Fibroblast of lung (primary cell): ENCODE measurements at places on chromosomes 6 and 20. TPM values are rescaled to one million over a fixed set of nuclear protein-coding genes. Genes with fewer than 3 reads are reported as not detected.

The SLC22A7 gene
- total RNA-seq: not detected in 2 replicates

The GABRR2 gene
- total RNA-seq: 0.17 and 0.26 TPM in 2 replicates

GRCh38 chr6:144737998-144738397 is 452.9 kb downstream of the UTRN start:
- no peak for DNase-seq

GRCh38 chr6:26439151-26440125 is 866 bp upstream of the BTN3A3 start:
- no peak for DNase-seq

DNA sequence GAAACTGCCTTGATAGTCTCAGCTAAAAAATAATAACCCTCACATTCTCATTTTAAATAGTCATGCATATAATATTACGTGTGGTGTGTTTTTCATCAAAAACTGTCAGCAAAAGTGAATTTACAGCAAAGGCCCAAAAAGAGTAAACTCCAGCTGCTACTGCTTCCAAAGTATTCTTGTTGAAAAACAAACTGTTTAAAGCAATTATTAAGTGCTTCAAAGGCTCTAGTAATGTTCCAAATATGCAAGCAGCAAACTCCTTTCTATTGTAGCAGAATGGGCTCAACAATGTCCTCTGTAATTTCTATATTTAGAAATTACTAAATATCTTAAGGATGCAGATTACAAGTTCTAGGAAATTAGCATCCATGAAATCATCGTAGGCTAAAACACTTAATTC is 280.0 kb upstream of the TBX18 start:
- DNase-seq: no peak

DNA sequence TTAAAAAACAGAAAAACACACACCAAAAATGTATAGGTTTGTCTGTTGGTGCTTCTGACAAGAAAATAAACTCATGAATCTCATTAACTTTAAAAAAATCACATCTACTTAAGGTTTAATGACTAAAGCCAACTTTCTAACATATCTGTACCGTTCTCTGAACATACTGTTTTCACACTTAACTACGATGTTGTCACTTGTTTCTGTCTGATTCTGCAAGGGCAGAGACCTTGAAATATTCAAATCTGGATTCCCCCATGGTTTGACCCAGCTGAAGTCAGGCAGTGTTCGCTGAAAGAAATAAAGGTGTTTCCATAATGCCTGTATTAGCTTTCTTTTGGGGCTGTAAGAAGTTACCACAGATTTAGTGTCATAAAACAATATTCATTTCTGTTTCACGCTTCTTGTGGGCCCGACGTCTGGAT is 2.7 kb upstream of the ASXL1 start:
- no peak for DNase-seq

DNA sequence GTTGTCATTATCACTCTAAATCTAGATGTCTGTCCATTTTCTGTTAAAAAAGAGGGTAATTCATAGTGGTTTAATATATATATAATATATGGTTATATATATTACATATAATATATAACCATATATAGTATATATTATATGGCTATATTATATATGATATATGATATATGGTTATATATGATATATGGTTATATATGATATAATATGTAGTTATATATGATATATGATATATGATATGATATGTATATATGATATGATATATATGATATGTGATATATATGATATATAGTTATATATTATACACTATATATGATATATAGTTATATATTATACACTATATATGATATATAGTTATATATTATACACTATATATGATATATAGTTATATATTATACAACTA is 8.6 kb downstream of the OR2A4 start:
- DNase-seq: no peak

DNA sequence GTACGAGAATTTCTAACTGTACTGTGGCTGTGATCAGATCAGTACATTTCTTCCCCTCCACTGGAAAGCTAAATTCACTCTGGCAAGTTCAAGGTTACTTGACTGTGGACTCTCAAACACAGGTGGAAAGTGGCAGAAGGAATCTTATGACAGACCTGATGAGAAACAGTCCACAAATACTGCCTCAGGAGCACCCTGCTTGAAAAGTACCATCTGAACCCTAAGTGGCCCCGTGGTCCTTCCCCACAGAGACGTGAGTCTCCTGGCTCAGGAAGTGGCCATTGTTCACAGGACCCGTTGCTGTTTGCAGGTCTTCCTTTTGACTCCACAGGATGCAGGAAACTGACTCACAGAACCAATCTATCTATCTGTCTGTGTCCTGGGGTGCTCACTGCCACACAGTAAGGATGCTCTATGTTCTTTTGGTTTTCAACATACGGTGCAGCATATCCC is 47.5 kb upstream of the NHSL1 start:
- peak; percentile 74 for DNase-seq
